ENCODE measurements at places on chromosomes 6 and 20.

GRCh38 chr6:90048206-90048967 lies 154.1 kb downstream of the GJA10 start:
- no peak for DNase-seq

DNA sequence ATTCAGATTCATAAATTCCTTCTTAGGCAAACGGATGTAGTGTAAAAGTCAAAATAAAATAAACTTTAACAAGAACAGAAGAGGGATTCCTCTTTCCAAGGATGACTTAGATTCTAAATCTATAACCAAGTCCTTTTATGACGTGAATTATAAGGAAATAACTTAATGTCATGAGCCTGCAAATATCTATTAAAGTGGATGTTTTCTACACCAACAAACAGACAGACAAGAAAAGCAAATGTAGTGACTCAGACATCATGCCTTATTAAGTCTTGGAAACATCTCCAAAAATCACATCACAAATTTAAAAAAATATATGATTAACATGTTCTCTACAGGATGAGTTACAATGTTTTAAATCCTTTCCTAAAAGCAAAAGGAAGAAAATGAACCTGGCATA lies 397.1 kb downstream of the ESR1 start:
- DNase-seq: no peak

GRCh38 chr20:59985164-59985563 lies 26.9 kb downstream of the CDH26 start:
- no peak for DNase-seq

GRCh38 chr20:44717986-44718385 lies 2.8 kb downstream of the CCN5 start:
- no peak for DNase-seq

GRCh38 chr20:1503564-1504227 lies 12.5 kb upstream of the SIRPB2 start:
- peak; percentile 75 for DNase-seq

GRCh38 chr20:56722042-56722441 lies 92.9 kb downstream of the TFAP2C start:
- DNase-seq: no peak

- no peak for DNase-seq
Observed at GRCh38 chr20:59515013-59515905, 89.1 kb upstream of the PHACTR3 start.

DNA sequence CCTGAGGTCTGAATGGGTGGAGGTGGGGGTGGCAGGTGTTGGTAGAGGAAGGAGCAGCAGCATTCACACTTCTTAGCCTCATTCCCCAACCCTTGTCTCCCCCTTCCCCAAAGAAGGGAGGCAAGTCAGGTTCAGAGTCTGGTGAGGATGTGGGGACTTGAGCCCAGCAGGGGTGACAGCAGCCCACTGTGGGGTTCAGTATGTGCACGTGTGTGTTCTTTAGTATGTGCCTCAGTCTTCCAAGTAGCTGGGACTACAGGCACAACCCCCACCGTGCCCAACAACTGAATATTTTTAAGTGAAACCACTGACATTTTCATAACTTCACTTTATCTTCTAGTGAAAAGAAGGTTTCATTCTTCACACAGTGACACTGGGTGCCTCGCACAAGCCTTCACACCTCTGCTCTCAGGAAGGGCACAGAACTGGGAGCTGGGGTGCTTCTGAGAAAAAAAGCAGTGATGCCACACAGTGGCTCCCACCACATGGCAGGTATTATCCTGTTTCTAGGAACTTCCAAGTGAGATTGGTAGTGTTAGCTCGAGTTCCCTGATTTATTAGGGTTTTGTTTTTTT lies 33.4 kb upstream of the PRELID3B start:
- DNase-seq: no peak

DNA sequence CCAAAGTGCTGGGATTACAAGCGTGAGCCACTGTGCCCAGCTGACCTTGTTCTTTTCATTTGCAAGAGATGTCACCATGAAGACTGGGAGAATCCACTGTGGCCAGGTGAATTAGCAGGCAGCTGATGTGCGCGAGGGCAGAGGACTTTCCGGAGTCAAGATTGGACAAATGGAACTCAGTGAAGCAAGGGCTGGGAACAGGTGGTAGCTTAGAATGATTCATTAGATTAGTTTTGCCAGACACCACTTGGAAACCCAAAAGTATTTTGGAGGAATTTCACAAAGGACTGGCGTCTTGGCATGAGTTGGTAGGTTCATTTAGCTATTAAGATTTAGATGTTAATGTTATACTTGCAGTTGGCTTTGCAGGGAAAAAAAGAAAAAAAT lies 4.7 kb upstream of the AKAP7 start:
- no peak for DNase-seq

- no peak for DNase-seq
Observed at GRCh38 chr20:39632176-39632575, 670.0 kb downstream of the DHX35 start.

GRCh38 chr20:2507464-2507863 lies 1.3 kb downstream of the ZNF343 start:
- DNase-seq: no peak

GRCh38 chr6:7897461-7898192 lies 13.0 kb downstream of the TXNDC5 start:
- DNase-seq: no peak

- no peak for DNase-seq
Observed at GRCh38 chr6:56525974-56526789, 116.5 kb downstream of the DST start.

GRCh38 chr20:45909817-45910669 lies 1.9 kb downstream of the PLTP start:
- no peak for DNase-seq

GRCh38 chr6:2883673-2884072 lies 19.4 kb downstream of the SERPINB9 start:
- DNase-seq: no peak

- no peak for DNase-seq
Observed at GRCh38 chr6:2410656-2411380, 165.4 kb upstream of the GMDS start.

GRCh38 chr20:56429502-56429901 lies 17.4 kb downstream of the CASS4 start:
- no peak for DNase-seq

GRCh38 chr6:39777218-39777617 lies 15.0 kb upstream of the DAAM2 start:
- DNase-seq: no peak

DNA sequence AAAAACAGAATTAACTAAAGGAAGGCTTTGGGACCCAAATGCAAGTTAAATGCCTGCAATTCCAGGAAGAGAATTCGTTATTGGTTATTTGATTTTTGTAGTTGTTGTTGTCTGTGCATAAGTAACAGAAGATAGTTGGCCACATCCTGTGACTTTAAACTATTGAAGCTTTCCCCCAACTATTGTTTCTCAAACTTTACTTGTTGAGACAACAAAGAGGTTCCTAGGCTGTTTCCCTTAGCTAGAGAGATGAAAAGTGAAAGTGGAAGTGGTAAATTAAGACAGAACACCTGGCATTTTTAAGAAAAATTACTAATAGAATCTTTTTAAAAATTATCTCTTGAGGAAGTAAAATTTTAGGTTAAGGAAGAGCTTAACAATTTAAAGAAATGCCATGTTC lies 525.2 kb downstream of the PKHD1 start:
- DNase-seq: no peak

GRCh38 chr6:155853011-155853410 lies 397.4 kb upstream of the NOX3 start:
- DNase-seq: no peak

DNA sequence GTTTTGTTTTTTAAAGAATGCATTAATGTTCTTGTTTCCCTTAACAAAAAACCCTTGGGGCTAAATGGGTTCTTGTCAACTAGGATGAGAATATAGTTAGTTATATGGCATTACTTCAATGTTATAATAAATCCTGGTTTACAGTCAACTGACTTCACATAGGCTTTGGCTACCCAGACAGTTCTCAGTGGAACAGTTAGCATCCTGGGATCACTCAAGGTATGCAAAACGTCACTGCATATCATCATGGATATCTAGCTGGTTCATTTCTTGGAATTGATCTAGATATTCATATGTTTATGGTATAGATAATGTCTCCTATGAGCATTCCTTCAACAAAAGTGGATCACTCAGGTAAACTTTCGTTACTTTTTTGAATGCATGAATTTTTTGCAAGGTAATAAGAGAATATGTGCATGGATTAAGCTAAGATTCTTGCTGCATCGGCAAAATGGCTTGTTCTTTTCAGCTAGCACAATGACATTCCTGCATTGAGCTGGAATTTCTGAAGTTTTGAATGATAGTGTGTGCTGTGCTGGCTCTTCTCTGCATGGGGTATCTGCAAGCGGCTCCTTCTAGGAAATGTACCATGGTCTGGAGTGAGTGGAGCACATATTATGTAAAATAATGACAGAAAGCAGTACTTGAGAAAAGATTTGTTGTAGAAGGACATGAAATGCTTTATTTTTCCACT lies 138.9 kb downstream of the ADGRG6 start:
- no peak for DNase-seq
